NCI-H446 (cell line): ENCODE measurements at places on chromosomes 6 and 20.

GRCh38 chr20:11110535-11110934 is 436.7 kb upstream of the JAG1 start:
- DNase-seq: no peak

DNA sequence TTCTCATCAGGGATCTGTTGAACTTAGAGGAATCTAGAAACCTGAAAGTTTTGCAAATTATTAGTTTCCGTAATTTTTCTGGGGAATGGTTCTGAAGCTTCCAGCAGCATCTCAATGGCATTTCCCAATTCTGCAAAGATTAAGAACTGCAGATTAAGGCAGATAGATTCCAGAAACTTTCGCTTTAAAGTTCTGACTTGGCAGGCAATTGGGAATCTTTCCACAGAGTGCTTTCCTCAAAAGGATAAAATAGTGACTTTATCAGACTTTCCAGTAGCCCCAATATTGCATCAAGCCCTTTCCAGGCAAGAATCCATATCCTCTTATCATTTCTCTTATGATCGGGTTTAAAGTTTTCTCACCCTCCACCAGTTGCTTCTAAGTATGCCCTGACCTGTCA is 261.1 kb downstream of the FNDC1 start:
- no peak for DNase-seq

DNA sequence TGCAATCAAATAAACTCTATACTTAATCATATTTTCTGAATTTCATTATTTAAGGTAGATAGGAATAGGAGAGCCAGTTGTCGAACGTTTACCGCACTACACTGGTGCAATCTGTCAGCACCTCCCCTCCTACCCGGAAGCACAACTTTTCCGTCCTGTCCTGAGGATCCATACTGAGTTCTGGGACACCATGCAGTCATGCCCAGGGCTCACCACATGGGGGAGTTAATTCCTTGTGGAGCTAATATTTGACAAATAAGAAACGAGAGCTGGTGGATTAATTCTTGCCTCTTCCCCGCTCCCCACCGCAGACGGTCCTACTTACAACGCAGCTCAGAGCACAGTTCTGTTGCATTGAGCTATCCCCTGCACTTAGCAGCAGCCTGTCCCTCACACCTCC is 107.7 kb upstream of the RALGAPA2 start:
- DNase-seq: no peak

DNA sequence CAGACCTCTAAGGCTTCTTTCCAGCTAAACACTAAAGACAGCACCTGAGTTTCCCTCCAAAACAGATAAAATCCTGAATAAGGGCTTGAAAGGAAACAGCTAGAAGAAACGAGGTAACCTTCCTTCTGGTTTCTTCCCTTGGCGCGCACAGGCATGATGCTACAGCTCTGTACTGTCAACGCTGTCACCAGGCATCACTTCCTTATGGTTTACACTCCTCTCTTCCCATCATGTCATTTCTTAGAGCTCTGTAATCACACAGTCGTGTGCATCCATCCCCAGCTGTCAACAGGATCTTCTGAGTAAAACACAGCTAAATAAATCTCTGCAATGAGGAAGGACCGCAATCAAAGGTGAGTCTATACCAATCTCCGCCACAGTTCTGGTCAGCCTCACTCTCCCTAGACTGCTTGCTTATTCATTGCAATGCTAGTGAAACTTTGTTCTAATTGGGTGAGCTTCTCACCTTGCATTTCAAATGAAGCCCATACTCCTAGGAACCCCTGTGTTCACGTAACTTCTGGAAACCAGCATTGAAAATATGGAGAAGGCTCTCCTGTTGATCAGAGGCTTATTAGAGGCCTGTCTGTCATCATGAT is 162.6 kb upstream of the DTNBP1 start:
- no peak for DNase-seq

GRCh38 chr6:1346558-1347091 is 34.7 kb downstream of the FOXQ1 start:
- DNase-seq: no peak

DNA sequence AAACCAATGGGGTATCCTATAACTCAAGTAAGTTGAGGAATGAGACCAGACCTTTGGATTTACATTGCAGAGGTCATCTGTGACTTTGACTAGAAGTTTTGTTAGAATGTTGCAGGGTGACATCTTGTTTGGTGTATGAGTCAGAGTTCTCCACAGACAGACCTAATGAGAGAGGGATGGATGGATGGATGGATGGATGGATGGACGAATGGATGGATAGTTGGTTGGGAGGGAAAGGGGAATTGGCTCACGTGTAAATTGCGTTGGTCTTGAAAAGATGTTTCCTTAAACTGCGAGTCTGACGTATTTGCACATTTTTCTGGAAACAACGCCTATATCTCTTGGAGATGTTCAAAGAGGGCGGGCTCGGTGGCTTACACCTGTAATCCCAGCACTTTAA is 1.0 kb upstream of the MTRES1 start:
- DNase-seq: no peak

GRCh38 chr6:38307740-38308139 is 332.0 kb downstream of the BTBD9 start:
- no peak for DNase-seq

GRCh38 chr20:46708172-46708860 is 1.1 kb upstream of the SLC2A10 start:
- DNase-seq: no peak
